Bone marrow (tissue), 2 donors: ENCODE measurements at places on chromosomes 4 and X.

GRCh38 chr4:6402566-6403399 is 69.6 kb downstream of the PPP2R2C start:
- DNase-seq, result no peak

DNA sequence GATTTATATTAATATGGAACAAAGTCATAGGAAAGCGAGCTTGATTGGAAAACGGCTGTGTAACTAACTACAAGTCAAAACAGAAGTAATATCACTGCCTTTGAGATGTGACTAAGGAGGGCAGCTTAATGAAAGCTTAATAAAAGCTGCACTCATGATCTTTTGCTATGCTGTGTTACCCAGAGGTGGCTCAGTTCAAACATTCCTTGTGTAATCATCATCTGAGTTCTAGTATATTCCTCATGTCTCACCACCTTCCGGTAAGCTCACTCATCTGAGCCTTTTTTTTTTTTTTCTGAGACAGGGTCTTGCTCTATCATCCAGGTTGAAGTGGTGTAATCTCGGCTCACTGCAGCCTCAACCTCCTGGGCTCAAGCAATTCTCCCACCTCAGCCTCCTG is 5.0 kb downstream of the GRPEL1 start:
- DNase-seq, result no peak

GRCh38 chrX:136273986-136274385 is 22.8 kb upstream of the MAP7D3 start:
- DNase-seq, result no peak

DNA sequence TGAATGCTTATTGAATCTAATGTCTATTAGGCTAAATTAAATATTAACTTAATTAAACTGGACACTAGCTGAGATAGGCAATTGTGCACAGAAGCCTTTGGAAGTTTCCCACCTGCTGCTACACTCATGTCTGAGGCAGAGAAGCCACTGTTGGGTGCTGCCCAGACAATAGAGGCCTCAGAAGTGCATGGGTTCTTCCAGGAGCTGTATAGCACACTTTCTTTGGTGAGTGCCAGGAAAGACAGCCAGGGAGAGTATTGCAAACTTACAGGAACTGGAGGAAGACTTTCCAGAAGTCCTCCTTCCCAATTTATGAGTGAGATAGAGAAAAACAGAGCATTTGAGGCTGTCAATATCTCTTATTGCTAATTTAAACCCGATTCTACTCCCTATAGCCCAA is 89.9 kb downstream of the GPAT3 start:
- DNase-seq, result no peak

- no peak for DNase-seq
These were observed 233.1 kb downstream of the FAT4 start for GRCh38 chr4:125547836-125548235.

GRCh38 chrX:154515090-154515965 is 704 bp downstream of the FAM3A start:
- DNase-seq, result no peak

GRCh38 chr4:12286351-12286750 is 857.7 kb upstream of the HS3ST1 start:
- no peak for DNase-seq

DNA sequence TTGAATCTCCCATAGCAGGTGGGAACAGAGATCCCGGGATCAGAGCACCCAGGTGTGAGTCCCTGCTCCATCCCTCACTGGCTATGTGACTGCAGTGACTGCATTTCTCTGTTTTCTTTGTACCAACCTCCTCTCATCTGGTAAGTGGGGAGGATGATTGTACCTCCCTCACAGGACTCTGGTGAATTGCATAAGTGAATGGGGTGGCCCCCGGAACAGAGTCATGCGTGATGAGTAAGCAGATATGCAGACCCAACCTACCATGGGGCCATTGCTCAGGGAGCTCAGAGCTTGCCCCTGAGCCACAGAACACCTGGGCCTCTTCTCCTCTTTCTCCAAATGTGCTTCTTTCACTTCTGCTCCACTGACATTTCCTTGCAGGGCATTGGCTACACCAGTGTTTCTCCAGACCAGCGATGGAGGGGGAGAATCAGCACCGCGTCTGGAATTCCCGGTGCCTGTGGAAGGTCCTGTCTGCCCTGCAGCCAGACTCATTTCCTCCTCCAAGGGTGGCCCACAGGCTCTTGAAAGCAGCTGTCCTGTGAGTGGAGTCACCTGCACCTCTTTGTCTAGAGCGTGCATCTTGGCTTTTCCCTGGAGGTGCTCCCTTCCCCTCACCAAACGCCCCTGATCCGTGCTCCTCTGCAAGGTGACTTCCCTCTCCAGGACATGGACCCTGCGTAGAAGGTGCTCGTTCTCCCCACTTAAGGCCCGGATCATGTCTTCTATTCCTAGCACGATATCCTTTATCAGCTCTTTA is 30.0 kb downstream of the C4orf50 start:
- DNase-seq, result no peak

GRCh38 chr4:110484767-110485166 is 8.8 kb downstream of the ENPEP start:
- no peak for DNase-seq

DNA sequence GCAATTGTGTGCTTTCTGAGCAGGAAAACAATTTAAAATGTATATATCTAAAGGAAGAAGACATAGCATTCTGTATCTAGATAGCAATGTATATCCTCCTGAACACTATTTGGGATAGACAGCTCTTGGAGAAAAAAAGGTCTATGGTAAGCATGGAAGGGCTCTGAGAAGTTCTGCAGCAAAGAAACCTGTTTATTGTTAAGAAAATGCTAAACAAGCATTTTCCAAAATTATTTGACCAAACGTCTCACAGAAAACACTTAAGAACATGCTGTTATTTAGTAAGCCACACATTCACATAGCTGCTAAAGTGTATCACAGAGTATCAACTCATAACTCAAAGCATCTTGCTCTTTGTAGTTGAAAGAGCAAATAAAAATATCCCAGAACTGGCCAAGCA is 67.9 kb downstream of the SH3RF1 start:
- DNase-seq, result no peak

GRCh38 chr4:48049483-48049882 is 32.9 kb downstream of the NIPAL1 start:
- no peak for DNase-seq

GRCh38 chrX:103101299-103102042 is 8.5 kb upstream of the NXF3 start:
- no peak for DNase-seq

- DNase-seq, result no peak
These were observed 54.1 kb downstream of the GAB1 start for GRCh38 chr4:143390764-143391163.

GRCh38 chr4:139857021-139857420 is 191.4 kb downstream of the MGST2 start:
- no peak for DNase-seq

GRCh38 chr4:88528861-88529260 is 5.3 kb upstream of the PYURF start:
- DNase-seq, result no peak

GRCh38 chrX:70808942-70809940 is 99.3 kb downstream of the TEX11 start:
- no peak for DNase-seq

DNA sequence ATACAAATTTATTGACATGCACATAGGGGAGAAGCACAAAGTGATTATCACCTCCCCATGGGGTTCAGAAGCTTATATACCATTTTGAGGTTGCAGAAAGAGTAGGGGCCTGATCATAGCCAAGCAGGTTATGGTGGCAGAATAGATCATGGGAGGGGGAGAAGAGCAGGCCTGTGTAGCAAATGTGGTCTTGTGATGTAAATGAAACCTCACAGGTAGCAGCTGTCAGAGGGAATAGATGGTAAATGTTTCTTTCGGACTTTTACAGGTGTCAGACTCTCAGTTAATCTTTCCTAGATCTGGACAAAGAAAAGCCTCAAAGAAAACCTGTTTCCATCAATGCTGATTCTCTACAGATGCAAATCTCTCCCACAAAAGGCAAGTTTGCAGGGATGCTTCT is 84.4 kb downstream of the CFAP299 start:
- DNase-seq, result no peak

DNA sequence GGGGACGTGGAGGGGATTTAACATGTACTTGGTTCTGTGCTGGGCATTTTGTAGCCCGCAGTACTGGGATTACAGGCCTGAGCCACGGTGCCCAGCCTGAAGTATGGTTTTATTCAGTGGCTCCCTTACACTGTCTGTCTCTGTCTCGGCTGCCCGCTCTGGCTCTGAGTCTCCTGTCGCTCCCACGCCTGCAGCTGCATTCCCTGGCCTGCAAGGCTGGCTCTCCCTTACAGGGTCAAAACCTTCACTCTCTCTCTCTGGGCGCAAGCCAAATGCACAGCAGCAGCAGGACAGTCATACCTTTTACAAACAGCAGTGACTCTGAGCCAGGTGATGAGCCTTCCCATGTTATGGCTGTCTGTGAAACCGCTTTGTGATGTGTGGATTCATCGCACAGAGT is 72.1 kb downstream of the HTRA3 start:
- no peak for DNase-seq

GRCh38 chr4:176125063-176125462 is 59.4 kb downstream of the WDR17 start:
- DNase-seq, result no peak

GRCh38 chr4:82268050-82268825 is 105.6 kb downstream of the HNRNPD start:
- peak; percentile 36 for DNase-seq

DNA sequence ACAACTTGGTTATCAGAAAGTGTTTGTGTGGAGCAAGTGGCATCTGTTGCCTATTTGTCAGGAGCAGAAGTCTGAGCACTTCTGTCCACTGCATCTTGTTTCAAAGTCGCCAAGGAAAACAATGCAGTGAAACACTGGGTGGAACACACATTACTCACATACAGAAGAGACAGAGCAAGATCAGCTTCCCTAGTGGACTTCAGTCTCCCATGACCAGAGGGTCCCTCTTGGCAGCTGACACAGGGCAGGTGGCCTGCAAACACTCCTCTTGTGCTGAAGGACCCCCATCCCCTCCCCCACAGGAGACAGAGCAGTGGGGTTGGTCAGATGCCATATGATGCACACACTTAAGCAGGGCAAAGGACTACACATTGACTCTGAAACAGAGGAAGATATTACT is 3.6 kb upstream of the BBS12 start:
- DNase-seq, result no peak

DNA sequence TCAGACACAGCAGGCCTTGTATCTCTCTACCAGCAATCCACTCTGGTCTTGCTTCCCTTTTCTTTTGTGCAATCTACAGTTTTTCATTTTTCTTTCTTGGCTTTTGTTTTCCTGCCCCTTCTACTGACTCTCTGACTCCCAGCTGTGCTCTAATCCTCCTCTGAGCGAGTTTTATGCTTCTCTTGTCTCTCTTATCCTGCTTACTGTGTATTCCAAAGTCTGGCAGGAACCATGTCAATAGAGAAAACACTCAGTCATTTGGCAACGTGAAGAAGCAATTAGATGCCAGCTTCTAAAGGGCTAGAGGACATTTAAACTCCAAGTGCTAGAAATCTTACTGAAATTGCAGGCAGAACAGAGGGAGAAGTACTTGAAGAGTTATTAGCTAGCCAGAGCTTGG is 984.6 kb upstream of the TENM3 start:
- no peak for DNase-seq

GRCh38 chr4:73416423-73417087 is 12.5 kb downstream of the ALB start:
- no peak for DNase-seq

DNA sequence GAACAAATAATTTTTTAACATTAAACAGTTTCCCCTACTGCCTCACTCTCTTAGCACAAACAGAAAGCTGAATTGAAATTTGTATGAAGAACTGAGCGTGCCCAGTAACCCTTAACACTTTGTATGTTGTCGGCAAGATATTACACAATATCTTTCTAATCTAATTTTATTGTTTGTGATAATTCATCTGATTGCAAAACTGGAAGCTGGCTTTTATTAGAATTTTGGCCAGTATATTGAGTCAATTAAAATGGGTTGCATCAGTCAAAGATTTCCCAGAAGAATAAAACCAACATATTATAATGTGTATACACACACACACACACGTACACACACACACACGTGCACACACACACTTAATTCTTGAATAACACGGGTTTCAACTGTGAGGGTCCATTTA is 2332.1 kb downstream of the PCDH7 start:
- no peak for DNase-seq

DNA sequence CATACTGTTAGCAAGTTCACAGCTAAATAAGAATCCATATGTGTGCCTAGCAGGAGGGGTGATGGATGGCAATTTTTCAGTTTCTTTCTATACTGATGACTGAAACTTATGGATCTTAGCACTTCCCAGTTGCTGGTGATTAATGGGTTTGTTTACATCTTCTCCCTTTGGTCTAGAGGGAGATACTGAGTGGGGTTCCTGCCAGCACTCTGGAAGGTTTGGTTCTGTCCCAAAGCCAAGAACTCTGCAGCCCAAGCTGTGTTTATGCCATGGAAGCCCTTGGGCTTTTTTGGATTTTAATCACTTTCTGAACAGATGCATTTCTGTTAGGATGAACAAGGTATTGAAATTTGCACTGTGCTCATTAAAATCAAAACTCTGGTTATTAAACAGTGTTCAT is 43.5 kb downstream of the DDIT4L start:
- no peak for DNase-seq

- no peak for DNase-seq
These were observed 12.9 kb downstream of the DCK start for GRCh38 chr4:71006203-71006907.

DNA sequence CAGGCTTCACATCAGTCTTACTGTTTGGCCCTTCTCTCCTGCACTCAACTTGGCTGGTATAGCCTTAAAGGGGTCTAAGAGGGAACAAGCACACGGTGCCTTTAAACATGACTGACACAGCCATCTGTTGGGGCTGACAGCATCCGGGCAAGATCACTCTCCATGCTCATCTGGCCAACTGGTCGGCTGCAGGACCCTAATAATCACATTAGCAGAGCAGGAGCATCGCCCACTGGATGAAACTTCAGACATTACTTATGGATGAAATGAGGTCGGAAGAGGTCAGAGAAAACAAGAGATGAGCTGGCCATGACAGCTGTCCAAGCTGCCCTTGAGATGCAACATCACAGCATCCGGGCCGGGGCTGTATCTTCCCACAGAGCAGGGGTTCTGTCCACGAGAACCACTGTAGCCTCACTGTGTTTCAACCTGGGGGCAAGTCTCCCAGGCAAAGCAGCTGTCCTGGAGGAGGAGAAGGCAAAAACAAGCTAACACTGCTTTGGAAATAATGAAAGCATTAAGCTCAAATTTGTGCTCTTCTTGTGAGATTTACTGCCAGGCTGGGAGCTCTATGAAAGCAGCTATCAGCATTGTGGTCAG is 94.4 kb upstream of the TTC29 start:
- DNase-seq, result no peak

GRCh38 chr4:151522866-151523519 is 114.0 kb downstream of the FHIP1A start:
- no peak for DNase-seq

- no peak for DNase-seq
These were observed 69.9 kb downstream of the ARHGAP10 start for GRCh38 chr4:147801820-147802219.

DNA sequence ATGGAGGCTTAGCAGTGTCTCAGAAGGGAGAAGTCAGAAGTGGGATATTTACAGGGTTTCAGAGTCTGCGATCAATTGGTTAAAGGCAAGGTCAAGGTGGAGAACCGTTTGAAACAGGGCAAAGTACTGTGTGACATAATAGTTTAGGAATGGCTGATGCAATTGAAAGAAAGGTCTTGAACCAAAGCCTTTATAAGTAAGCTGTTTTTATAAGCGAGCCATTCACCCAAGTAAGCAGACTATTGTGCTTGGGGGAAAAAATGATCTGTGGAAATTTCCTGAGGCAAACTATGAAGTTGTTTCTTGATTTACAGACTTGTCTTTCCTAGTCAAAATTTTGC is 327.3 kb downstream of the CAMK2D start:
- no peak for DNase-seq

GRCh38 chr4:76001700-76002099 is 5.6 kb downstream of the CXCL9 start:
- no peak for DNase-seq

- DNase-seq, result no peak
These were observed 21.7 kb upstream of the GPRIN3 start for GRCh38 chr4:89329280-89329679.
